ENCODE measurements at places on chromosomes 16 and 17.

DNA sequence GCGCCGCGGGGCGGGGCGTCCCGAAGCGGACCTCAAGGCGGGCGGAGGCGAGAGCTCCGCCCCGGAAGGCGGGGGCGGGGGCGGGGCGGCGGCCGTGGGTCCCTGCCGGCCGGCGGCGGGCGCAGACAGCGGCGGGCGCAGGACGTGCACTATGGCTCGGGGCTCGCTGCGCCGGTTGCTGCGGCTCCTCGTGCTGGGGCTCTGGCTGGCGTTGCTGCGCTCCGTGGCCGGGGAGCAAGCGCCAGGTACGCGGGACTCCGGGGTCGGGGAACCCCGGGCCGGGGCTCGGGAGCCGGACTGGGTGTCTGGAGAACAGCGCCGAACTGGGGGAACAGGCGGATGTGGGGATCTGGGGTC, at the start of gene TNFRSF12A:
Gene TNFRSF12A (plus strand): TSS at position 122 of the 357 bp plus-strand sequence. CDS start 30 bp downstream, at position 152.
- DNase-seq = peak; percentile 52

DNA sequence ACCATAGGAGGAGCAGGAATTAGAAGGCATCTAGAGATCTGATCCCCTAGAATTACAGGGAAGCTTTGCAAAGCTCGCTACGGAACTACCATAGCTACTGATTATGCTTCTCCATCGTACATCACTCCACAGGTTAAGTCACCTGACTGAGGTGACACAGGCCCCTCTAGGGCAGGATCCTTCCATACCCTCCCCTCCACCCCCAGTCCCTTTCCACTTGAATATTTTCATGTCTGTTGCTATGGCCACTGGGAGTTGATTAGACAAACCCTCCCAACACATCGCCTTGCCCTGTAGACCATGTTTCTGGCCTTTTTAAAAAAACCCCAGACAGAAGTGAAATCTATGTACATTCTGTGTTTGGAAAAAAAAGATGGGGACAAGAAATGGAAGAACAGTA, 287.1 kb downstream of the SOX9 start:
- DNase-seq = no peak

DNA sequence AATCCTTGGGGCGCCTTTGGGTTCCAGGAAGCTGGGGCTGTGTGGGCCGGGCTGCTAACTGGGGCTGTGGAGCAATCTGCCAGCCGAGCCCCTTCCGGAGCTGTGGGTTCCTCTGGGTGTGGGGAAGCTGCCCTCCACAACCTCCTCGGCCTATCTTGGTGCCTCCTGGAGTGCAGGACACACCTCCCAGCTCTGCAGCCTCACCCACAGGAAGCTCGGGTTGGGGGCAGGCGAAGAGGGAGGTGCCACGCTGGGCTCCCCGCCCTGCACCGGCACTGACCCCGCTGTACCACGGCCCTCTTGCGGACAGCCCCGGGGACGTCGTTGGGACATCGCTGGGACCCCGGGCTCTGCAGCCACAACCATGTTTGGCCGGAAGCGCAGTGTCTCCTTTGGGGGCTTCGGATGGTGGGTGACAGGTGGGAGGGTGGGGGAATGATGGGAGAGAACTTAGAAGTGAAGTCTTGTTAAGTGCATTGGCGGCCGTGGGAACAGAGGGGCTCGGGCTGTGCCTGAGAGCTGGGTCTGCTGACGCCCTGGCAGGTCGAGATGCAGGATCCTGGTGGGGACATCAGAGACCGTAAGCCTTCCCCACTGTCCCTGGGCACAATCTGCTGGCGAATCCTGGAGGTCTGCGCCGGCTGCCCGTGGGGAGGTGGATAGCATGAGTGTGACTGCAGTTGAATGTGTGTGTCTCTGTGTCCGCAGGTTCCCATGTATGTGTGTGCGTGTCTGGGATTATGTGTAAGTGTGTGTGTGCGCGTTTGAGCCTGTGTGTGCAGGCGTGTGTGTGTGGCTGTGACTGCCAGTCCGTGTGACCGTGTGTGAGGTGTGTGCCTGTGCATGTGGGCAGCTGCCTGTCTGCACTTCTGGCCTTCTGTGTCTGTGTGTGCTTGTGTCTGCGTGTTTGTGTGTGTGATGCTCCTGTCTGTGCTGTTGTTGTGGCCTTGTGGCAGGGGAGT, at the start of gene RAP1GAP2:
Gene RAP1GAP2 (plus strand): TSS at position 275 of the 962 bp plus-strand sequence. CDS start 90 bp downstream, at position 365.
- peak; percentile 43 for DNase-seq

DNA sequence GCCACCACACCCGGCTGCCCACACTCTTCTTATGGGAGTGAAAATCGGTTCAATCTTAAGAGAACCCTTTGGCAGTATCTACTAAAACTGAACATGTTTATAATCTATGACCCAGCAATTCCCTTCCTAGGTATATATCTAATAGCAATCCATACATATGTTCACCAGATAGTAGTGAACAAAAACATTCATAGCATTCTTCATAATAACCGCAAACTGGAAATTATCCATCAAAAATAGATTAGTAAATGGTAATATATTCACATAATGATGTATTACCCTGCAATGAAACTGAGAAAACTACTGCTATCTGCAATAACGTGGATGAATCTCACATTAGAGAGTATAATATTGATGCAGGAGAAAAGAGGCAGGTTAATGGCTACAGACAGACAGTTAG, 23.1 kb downstream of the COPRS start:
- no peak for DNase-seq

- DNase-seq = no peak
Observed at GRCh38 chr16:86961171-86961601, 356.0 kb downstream of the C16orf95 start.

DNA sequence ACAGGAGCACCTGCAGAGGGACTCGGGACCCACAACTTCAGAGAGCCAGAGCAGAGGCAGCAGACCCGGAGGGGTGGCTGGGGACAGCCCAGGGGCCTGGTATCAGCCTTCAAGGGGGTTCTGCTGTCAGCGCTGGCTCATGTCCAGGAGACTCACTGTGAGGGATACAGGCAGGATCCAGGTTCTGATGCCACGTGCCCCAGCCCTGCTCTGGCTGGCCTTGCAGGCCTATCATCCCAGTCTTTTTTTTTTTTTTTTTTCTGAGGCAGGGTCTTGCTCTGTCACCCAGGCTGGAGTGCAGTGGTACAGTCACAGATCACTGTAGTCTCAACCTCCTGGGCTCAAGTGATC, 9.0 kb upstream of the MTSS2 start:
- no peak for DNase-seq

DNA sequence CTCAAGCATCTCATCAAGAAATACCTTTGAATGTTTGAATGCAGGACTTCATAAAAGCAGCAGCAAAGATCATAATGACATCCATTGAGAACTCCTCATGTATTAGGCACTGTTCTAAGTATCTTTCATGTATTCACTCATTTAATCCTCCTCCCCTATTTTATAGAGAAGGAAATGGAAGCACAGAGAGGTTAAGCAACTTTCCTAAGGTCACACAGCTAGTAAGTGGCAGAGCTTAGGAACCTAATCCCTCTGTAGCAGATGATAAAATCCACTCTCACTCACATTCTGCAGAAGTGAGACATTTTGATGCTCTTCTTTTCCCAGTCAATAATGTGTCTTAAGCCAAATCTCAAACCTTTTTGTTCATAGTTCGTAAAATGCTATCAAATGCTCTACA, 350.8 kb upstream of the C16orf82 start:
- no peak for DNase-seq

DNA sequence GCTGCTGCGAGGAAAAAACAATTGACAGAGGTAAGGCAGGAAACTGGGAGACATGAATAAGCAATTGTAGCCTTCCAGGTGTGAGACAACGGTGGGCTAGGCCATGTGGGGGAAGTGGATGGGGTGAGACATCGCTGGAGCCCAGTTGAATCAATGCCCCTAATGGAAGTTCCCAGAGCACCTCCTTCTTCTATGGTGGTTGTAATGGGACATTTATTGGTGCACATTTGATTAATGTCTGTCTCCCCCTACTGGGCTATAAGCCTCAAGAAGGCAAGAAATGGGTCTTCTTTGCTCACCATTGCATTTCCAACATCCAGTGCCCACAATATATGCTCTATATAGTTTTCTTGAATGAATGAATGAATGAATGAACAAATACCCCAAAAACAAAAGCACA, 22.7 kb upstream of the CD300E start:
- no peak for DNase-seq

Measured in stimulated activated CD8-positive, alpha-beta memory T cell treated with anti-CD3 and anti-CD28 coated beads, Interleukin-2, amount 100 ng/mL, for 1 hour (primary cell).